Inflammatory macrophage treated with lipopolysaccharide for 1 hour (primary cell): ENCODE measurements at places on chromosomes 12 and 14.

- DNase-seq, result no peak
Observed at GRCh38 chr12:113867258-113867657, 98.9 kb downstream of the RBM19 start.

DNA sequence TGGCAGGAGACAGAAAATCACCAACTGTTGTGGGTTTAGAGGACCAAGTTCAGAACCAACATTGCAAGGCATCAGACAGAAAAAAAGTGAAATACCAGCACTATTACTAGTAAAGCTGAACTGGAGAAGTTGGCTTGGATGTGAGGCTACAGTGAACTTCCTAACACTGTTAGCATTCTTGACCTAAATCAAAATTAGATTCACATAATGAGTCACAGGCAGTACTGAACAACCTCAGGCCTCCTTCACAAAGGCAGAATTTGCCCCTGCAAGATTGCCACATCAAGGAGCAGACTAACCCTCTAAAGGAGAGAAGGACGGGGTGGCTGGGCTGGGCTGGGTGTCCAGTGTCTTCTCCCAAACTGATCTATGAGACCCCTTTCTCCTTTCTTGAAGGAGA, 539.7 kb downstream of the SNAPC1 start:
- DNase-seq, result no peak

DNA sequence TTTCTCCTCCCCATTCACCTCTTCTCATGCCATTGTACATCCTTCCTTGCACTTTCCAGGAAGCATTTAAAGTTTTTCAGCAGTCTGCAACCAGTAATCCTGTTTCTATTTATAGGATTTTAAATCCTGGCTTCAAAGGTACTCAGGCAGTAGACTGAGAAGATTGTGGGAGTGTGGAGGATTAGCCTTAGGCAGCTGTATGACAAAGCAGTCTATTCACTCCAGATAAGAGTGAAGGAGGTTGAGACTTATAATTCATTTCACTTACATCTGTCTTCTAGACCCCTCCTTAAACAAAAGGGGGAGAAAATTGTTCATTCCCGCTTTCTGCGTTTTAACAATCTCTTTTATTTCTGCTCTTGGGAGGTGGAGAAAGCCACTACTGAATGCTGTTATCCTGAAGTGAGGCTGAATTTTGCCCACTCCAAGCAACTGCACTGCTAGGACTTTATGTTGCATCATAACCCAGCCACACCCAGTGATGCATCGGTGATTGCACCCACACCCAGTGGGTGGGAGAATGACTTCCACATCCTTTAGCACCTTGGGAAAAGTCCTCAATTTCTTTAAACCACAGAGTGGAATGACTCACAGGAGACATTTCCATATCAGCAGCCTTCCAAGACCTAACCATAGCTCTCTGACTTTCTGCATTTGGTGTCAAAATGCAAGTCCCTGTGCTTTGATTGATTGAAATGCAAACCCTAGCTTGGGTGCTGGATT, 382.5 kb upstream of the ATP2B1 start:
- DNase-seq, result peak; percentile 96

DNA sequence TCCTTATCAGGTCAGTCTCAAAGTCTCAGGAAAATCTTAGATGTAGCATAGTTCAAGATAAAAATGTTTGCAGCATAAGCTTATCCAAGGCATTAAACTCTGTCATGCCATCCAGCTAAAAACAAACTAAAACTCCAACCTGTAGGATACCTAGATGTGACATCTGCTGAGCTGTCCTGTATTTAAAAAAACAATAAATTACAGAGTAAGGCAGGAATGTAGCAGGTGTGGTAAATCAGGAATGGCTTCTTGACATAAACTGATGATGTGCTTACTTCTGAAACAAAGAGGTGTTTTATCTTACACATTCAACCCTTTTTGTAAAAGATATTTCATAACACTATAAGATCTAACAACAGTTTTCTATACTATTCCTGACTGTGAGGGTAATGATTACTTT, 30.6 kb upstream of the DLGAP5 start:
- no peak for DNase-seq

GRCh38 chr14:93299416-93299815, 33.4 kb downstream of the BTBD7 start:
- DNase-seq, result peak; percentile 23

- no peak for DNase-seq
Observed at GRCh38 chr12:119019166-119019565, 37.8 kb downstream of the SRRM4 start.

DNA sequence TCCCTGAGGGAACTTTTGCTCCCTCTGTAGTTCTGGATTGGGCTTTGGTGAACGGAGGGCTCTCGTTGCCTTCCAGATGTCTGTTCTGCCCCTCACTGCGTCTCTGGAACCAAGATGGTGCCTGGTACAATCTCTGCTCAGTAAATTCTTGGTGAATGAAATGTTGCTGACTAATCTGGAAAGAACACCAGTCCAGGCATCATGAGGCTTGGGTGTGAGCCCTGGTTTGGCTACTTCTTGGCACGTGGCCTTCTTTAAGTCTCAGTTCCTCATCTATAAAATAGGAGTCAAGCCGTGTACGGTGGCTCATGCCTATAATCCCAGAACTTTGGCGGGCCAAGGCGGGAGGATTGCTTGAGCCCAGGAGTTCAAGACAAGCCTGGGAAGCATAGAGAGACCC, 4.3 kb downstream of the HHIPL1 start:
- DNase-seq, result no peak

- no peak for DNase-seq
Observed at GRCh38 chr12:1737652-1738286, 46.9 kb downstream of the ADIPOR2 start.

- DNase-seq, result no peak
Observed at GRCh38 chr12:497501-498160, 37.9 kb downstream of the B4GALNT3 start.

DNA sequence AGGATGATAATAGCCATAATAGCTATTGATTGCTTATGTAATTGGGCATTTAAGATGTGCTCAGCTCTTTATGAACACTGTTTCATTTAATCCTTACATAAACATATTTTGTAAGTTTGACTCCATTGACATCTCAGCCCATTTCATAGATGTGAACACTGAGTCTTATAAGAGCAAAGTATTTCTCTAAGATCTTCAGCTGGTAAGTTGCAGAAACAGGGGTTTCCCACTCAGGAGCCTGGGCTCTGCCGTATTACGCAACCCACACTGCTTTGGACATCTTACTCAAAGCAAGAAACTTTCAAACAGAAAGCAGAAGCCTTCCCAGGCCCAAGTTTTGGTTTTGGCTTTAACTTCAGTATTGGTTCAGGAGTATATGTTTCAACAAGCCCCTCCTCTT, 705.1 kb downstream of the MED13L start:
- peak; percentile 29 for DNase-seq

DNA sequence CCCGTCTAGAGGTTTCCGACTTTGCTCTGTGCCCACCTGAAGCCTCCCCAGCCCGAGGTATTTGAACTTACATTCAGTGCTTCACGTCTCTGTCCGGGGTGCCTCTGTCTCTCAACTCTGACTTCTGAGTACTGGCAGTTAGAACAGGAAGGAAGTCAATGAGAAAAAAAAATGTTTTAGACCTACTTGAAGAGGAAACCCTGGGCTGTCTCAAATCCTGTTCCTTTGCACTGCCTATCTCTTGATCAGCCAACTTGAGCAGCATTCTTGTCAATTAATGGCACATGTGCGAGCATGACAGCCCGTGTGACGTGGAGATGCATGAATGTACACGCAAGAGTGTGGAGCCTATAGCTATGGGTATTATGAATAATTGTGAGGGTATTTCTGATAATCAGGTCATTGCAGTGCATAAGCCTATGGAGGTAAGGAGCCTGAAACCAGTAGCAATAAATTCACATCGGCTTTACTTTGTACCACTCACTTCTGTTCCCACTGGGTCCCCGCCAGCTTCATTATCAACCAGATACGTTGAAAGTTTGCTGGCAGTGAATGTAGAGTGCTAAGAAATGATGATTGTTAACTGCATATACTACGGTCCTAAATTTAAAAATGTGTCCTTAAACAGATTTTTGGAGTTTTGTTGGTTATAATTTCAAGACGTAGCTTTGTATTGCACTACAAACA, at the start of gene ARHGDIB:
TSS of gene ARHGDIB (minus strand) at position 136 of the 687 bp plus-strand sequence. CDS start 10,889 bp downstream, outside the sequence.
- DNase-seq, result peak; percentile 68

DNA sequence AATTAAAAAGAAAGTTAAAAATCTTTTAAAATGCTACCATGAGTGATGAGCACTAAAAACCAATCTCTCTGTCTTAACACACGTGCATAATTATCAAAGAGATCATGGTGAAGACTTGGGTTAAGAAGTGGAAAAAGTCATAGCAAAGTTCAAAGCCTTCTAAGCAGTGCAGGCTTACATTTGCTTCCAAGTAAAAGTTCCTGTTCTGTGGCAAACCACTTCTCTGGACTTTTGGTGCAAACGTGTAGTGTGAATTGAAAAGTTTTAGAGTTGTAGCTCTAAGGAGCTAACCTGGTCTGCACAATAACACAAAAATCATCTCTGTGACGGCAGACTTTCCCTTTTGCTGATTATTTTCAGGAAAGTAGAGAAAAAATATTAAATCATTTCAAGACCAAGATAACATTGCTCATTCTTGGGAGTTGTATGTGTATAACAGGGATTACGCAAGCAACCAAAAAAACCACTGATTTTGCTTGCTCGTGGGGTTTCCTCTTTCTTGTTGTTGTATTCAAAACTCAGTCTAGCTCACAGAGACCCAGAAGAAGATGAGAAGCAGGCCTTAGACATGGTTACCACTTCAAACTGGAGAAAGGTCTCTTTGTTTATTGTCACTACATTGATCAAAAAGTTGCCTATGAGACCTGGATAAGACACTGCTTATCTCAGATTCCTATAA, 2.3 kb upstream of the GLIPR1 start:
- peak; percentile 90 for DNase-seq

- no peak for DNase-seq
Observed at GRCh38 chr12:120495186-120495730, 655 bp upstream of the DYNLL1 start.

DNA sequence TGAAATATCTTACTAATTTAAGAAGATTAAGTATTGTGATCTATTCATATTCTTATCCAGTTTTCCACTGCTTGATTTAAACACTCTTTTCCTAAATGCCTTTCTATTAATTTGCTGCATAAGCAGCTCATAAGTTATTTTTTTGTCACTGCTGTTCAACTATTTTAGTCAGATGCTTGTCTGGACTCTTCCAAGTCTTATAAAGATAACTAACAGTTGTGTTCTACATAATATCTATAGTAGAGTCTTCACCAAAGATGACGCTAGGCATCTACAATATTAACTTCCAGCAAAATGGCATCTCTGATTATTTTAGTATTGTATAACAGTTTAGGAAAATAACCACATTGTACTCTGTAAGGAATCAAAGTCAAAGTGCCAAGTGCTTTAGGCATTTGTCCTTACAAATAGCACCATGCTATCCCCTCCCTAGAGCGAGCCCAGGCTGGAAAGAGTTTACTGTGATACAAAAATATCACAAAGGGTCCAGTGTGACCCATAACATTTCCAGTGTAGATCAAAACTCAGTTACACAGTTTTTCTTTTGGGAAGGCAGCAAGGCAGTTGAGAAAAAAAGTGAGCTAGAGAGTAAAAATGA, 98.2 kb downstream of the DENND5B start:
- DNase-seq, result no peak

DNA sequence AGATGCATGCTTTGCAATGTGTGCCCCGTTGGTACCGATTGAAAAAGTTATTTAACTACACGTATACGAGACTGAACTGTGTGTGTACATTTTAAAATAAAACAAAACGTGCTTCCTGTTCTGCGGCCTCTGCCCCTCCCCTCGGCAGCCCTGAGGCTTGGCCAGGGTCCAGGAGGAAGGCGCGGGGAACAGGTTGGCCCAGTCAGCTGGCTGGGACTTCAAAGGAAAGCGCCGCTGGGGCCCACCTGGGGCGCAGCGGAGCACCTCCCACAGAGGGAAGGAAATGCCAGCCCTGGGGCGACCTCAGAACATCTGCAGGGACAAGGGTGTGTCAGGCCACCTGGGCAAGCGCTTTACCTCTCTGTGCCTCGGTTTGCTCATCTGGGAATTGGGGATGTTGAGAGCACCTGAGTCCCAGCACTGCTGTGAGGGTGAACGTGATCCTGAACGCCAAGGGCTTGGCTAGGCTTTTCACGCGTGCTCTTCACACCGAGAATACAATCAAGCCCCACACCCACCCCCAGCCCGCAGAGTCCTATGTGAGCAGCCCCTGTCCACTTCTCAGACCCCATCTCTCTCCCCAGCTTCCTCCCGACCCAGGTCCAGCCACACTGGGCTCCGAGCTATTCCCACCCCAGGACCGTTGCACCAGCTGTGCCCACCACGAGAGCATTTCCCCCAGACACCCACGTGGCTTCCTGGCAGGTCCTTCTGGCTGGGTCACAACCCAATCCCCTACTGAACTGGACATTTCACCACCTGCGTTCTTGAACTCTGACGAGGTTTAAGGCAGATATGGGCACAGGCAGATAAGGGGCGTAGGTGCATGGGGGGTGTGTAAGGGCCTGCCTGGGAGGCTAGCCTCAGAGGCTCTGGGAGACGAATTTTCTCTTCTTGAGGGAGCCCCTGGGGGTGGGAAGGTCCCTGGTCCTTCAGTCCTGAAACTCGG, 41.9 kb upstream of the NCOR2 start:
- no peak for DNase-seq

DNA sequence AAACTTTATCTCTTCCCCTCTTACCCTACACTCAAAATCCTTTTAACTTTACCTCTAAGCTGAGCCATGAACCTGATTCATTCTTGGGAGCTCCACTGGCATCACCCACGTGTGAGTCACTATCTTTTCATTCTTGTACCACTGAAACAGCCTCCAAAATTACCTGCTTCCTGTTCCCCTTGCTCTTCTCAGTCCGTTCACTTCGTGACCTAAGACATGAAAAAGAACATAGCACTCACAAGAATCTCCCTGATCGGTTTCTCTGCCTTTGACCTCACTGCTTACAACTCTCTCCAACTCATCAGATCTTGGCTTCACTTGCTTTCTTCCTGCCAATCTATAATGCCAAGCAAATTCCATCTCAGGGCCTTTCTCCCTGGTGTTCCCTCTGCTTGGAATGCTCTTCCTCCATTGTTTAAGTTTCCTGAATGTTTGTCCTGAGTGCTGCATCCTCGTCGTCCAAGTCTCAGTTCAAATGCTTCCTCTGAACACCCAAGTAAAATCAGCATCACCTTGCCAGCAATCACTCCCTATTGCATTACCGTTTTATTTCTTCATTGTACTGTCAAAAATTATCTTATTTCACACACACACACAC, 9.2 kb downstream of the GLIPR1 start:
- no peak for DNase-seq

GRCh38 chr12:54082397-54082892, 28.8 kb downstream of the HOXC4 start:
- DNase-seq, result peak; percentile 4

DNA sequence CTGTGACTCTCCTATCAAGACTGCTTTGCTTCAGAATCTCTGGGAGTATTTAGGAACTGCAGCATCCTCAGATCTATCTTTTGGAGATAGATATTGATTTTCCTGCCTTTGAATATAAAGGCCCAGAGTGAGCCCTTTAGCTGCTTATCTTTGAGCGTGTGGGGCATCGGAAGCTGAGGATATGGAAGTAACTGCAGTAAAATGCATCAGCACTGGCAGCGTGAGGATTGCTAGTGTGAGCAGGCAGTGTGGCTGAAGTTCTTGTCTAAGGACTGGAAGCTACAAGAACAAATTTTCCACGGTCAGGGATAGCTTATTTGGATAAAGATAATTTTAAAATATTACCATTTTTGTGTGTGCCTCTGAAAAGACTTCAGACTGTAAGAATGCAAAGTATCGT, 474.7 kb downstream of the NPAS3 start:
- no peak for DNase-seq

GRCh38 chr14:63605041-63605532, 36.6 kb downstream of the WDR89 start:
- no peak for DNase-seq
